Karpas-422 (cell line): ENCODE measurements at places on chromosomes 3 and 15. TPM values are rescaled to one million over a fixed set of nuclear protein-coding genes. Genes with fewer than 3 reads are reported as not detected.
A peak's percentile ranks its signal among the peaks of the same experiment; 100 is the strongest.

ACKR2 gene
- total RNA-seq, result 0.43 and 1.9 TPM in 2 replicates

SEMA6D gene
- total RNA-seq, result not detected in 2 replicates

CCR3 gene
- not detected in 2 replicates for total RNA-seq

NECTIN3 gene
- total RNA-seq, result not detected in 2 replicates

CYP1A1 gene
- total RNA-seq, result not detected in 2 replicates

ZPLD1 gene
- not detected in 2 replicates for total RNA-seq

ADCY5 gene
- total RNA-seq, result 0.14 TPM in 1 of 2 replicates, not detected in the other

CLDN18 gene
- total RNA-seq, result not detected in 2 replicates

P2RY12 gene
- total RNA-seq, result not detected in 2 replicates

- no peak for DNase-seq
Measured at GRCh38 chr3:189531271-189531670, 99.9 kb upstream of the TP63 start.

GRCh38 chr3:189267981-189268613 lies 96.3 kb downstream of the TPRG1 start:
- DNase-seq, result no peak

- no peak for DNase-seq
Measured at GRCh38 chr3:71146673-71147072, 436.9 kb downstream of the FOXP1 start.

DNA sequence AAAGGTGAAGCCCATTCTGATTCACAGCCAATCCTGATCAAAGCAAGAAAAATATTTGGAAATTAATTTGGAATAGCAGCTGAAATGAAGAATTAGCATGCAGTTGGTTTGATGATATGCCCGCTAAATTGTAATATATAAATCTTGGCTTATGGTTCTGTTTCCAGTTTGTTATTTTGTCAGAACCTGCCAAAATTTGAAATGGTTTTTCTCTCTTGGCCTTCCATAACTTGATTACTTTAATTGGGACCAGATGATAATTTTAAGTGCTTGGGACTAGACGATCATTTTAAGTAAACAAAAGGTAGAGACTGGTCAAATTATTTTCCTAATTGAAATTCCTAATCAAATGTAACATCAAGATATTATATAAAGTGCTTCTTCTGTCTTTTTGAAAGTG lies 842.4 kb downstream of the TBL1XR1 start:
- no peak for DNase-seq

- no peak for DNase-seq
Measured at GRCh38 chr3:38834717-38835116, 18.7 kb upstream of the SCN10A start.

GRCh38 chr3:129749692-129750091 lies 143.2 kb upstream of the PLXND1 start:
- no peak for DNase-seq

DNA sequence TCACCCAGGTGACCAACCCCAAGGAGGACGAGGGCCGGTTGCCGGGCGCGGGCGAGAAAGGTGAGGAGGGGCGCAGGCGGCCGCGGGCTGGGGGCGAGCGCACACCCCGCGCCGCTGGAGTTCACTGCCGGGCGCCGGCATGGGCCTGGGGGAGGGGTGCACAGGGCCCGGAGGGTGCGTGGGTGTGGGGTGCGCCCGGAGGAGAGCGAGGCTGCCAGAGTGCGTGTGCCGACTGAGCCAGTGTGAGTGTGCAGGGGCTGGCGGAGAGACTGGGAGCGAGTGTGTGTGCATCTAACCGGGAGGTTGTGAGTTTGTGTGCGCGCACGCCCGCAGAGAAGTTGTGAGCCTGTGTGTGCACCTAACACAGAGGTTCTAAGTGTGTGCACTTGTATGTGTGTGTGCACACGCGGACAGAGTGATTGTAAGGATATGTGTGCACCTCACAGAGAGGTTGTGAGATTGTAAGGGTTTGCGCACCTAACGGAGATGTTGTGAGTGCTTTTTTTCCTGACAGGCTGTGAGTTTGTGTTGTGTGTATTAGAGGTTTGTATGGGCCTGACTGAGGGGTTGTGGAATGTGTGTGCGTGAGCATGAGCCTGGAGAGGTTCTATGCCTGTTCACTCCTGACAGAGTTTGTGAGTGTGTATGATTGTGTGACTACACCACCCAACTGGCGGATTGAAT lies 681 bp downstream of the CTDSPL start:
- no peak for DNase-seq

- DNase-seq, result no peak
Measured at GRCh38 chr3:23889386-23889785, 27.4 kb downstream of the NKIRAS1 start.

DNA sequence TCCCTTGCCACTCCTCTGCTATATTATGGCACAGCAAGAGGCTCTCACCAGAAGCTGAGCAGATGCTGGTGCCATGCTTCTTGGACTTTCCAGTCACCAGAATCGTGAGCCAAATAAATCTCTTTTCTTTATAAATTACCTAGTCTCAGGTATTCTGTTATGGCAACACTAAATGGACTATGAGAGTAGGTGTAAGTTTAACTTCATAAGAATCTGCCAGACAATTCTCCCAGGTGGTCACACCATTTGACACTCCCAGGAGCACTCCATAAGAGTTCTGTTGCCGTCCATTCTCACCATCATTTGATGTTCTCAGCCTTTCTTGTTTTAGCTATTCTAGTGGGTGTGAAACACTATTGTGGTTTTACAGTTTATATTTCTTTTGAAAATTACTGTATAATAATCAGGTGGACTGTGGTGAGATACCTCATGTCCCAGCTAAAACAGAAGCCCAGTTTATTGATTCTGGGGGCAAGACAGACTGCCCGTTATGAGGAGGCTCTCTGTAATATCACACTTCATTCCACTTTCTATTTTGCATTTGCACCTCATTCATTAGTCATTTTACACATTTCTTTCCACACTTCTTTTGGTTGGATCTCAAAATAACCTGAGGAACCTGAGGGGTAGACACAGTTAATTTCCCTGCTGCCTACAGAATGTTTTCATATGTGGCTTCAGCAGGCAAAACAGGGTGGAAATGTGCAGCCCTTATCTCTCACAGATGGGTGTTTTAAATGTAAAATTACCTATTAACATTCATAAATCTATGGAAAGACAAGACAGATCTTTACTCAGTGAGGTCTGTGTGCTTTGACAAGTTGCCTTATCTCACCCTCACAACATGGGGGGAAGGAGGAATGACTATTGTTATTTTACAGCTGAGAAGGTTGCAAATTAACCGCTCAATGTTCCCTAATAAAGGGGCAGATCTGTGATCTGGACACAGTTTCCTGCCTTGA lies 42.1 kb downstream of the CDCP1 start:
- DNase-seq, result peak; percentile 46

- no peak for DNase-seq
Measured at GRCh38 chr15:39140060-39140604, 440.7 kb upstream of the THBS1 start.

- DNase-seq, result no peak
Measured at GRCh38 chr3:140441006-140441405, 236.9 kb upstream of the TRIM42 start.

- DNase-seq, result no peak
Measured at GRCh38 chr3:111359261-111360030, 182.6 kb upstream of the CD96 start.

- DNase-seq, result no peak
Measured at GRCh38 chr15:66404532-66404931, 17.8 kb downstream of the MAP2K1 start.

GRCh38 chr3:141979050-141979671 lies 102.7 kb downstream of the ATP1B3 start:
- no peak for DNase-seq

DNA sequence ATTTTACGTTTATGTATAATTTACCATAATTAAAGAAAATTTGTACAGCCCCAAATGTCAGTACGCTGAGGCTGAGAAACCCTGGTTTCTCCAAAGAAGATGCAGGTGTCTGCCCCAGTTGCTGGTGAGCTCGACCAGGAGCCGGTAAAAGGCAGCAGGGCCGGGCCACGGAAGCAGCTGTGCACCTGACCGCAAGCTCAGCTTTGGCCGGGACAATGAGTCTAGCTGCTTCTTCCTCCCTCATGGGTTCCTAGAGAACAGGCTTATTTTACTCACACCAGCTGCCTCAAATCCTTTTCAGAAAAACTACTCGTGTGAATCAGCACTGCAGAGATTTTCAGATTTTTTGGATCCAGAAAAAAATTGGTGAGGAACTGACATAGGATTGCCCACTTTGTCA lies 18.0 kb upstream of the ZXDC start:
- DNase-seq, result no peak

- no peak for DNase-seq
Measured at GRCh38 chr3:49131040-49131439, 1.8 kb downstream of the LAMB2 start.

- DNase-seq, result no peak
Measured at GRCh38 chr3:162400697-162401096, 904.1 kb downstream of the OTOL1 start.

DNA sequence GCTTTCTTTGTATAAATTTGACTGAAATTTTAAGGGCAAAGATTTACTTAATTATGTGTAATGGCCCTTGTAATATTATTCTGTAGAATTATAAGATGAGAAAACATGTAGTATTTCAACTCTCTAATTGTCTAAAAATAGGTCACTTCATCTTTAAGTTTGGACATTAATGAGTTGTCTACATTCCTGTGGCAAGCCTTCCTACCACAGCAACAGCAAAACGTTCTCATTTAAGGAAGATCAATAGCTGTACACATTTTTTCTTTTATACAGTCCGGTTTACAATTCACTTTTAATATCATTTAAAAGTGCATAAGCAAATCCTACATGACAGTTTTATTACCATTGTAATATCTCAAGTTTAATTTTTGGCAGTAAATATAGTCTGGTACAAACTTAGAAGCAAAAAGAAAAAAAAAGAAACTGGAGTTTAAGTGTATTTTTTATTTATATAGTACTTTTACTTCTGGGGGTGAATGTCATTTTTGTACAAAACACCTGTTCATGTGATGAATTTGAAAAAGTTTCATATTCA lies 501.8 kb downstream of the ZPLD1 start:
- no peak for DNase-seq

GRCh38 chr3:158539414-158540014 lies 31.5 kb upstream of the MLF1 start:
- peak; percentile 77 for DNase-seq

GRCh38 chr3:45781271-45781670 lies 15.1 kb downstream of the SLC6A20 start:
- no peak for DNase-seq
